Muscle of arm (tissue), 14 donors: ENCODE measurements at places on chromosomes 11 and 22.

DNA sequence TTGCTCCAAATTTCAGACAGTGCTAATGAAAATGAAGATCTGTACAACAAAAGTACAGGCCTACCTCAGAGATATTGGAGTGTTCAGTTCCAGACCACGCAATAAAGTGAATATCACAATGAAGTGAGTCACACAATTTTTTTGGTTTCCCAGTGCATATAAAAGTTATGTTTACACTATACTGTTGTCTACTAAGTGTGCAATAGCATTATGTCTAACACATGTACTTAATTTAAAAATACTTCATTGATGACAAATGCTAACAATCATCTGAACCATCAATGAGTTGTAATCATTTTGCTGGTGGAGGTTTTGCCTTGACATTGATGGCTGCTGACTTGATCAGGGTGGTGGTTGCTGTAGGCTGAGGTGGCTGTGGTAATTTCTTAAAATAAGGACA lies 60.6 kb upstream of the E2F8 start:
- no peak for DNase-seq

DNA sequence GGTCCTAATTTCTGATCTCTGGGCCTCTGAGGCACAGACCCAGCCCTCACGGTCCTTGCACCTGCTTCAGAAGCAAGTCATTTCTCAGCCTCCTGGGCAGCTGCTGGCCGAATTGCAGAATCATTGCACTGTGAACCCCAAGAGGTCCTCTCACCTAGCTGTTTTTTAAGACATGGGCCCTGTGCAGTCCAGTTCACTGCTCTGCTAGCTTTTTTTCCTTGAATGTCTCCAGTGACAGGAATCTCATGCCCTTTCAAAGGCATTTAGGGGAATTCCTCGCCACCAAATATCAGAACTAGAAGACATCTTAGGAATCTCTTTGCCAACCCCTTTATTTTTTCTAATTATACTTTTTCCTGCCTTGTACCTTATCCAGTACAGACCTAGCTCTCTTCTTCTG lies 35.6 kb upstream of the TP53I11 start:
- DNase-seq = no peak

DNA sequence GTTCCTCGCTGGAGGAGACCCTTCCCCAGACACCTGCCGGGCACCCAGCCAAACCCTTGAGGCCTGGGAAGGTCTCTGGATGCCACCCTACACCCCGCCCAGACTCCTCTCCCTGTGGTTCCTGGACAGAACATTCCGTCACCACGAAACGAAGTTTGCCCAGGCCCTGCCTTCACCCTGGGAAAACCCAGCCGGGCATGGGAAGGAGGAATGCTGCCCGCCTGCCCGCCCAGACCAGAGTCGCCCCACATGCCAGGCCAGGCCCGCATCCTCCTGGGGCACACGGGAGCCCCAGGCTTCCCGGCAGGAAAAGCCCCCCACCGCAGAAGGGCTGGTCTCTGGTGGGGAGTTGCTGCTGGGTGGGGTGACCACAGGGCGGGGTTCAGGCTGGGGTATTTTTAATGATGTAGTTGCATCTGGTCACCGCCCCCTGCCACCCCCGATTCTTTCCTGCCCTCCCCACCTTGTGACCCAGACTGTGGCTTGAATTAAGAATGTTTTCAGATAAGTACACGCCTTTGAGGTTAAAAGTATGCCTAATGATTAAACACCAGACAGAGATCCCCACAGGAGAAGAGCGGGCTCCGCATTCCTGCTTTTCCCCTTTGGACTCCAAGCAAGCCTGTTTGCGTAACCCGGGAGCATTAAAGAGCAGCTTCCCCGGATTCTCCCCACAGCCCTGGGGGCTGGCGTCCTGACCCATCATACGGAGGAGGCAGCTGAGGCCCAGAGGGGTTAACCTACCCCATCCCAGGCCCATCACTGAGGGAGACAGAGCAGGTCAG lies 44.6 kb upstream of the PPARA start:
- DNase-seq = no peak

DNA sequence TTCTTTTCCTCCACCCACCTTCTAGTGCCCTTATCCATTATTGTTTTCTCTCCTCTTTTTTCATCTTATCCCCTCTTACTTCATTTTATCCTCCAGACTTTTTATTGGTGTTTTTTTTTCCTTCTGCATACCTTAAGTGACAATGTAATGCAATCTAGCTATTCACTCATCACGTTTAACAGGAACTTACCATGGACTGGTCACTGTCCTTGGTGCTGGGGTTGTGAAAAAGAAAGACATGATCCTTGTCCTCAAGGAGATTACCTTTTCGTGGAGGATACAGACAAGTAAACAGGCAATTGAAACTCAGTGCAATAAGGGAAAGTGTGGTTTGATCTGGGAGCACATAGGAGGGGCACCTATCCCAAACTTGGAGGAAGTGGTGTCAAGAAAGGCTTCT lies 20.7 kb downstream of the SYT9 start:
- DNase-seq = no peak

GRCh38 chr11:4134806-4135205 lies 40.2 kb downstream of the RRM1 start:
- no peak for DNase-seq

- no peak for DNase-seq
Observed at GRCh38 chr22:27381552-27381951, 420.0 kb downstream of the MN1 start.

DNA sequence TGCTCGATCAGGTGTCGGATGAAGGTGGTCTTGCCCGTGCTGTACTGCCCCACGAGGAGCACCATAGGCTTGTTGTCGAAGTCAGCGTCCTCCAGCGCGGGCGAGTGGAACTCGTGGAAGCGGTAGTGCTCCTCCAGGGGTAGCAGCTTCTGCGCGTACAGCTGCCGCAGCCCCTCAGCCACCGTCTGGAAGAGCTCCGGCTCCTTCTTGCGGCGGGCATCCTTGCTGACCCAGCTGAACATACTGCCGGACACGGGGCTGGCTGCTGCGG lies 263 bp downstream of the EHD1 start:
- peak; percentile 49 for DNase-seq

GRCh38 chr22:22388090-22388489 lies 120.5 kb downstream of the ZNF280B start:
- DNase-seq = no peak

DNA sequence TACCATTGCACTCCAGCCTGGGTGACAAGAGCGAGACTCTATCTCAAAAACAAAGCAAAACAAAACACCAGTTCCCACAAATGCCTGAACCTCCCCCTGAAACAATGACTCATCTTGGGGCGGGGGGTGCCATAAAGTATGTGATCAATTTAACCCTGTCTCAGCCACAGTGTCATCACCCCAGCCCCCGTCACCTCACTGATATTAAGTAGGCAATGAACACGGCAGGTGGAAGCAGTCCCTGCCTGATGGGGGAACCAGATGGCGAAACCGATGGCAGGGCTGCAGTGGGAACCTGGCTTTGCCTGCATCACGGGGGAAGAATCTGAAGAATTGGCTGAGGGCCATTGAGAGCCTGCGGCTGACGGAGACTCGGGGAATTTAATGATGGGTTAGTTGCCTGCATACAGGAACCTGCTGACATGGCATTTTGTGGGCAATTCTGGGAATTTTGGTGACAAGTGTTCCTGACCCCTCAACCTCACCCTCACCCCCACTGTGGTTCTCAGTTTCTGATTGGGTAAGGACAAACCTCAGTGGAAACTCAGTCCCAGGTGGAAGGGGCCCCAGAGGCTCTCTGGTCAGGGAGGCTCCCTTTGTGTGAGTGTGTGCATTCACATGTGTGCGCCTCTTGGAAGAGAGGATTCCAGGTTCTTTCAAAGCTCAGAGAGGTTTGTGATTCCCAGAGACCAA lies 39.1 kb upstream of the SHISAL1 start:
- no peak for DNase-seq

DNA sequence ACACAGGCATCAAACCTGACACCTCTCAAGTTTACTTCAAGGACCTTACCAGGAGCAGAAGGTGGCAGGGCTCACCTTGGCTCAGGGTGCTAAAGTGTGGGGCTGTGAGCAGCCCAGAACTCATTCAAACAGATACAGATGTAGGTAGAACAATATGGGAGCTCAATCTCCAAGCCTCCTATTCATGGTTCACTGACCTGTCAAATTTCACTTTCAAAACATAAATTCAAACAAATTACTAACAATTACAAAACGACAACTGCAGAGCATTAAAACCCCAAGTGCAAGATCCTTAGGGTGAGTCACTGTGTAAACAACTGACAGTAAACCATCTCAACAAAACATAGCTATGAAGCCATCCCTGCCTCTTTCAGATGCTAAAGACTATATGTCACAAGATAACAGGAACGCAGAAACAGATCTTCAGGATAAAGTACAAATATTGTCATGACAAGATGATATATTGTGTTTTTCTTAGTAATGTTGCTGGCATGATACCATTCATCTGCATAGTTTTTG lies 303.5 kb upstream of the ANO3 start:
- no peak for DNase-seq

DNA sequence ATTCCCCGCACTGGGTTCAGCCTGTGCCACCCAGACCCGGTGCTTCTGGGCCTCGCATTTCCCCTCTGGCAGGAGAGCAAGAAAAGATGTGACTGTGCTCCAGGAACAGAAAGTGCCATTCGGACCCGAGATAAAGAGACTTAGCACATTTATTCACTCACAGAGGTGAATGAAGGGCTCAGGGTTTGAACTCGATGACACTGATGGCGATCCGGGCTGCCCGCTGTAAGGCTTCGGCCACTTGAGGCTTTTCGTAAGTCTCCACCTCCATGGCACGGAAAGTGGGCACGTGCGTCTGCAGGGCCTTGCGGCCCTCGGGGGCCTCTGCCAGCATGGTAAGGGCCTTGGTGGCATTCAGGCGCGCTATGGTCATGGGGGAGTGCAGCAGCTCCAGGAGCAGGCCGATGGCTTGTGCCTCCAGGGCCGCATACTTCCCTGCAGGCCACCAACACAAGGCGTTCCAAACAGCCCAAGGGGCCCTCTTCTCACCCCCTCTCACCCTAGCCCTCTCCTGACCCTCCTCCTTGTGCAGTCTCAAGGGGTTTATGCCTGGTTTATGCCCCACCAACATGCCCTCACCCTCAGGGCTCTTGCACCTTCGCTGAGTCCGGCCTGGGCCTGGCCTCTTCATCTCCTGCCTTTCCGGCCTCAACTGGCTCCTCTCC lies 10.9 kb upstream of the GNAZ start:
- no peak for DNase-seq

DNA sequence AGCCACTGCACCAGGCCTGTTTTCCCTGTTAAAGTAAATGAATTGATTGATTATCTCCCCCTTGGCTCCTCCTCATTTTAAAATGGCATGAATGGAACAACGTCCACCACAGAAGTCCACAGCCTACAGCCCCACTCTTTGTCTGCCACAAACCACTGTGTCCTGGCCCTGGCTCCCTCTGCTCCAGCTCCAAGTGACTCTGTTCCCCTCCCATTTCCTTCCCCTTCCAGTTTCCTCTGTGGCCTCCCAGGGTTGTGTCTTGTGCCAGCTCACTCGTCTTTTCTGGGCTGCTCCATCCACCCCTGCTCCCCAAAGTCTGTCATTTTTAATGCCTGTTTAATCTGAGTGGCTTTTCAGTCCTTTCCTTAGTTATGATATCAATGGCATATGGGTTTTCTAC lies 52.4 kb upstream of the CD5 start:
- no peak for DNase-seq
